ENCODE measurements at places on chromosomes 5 and 9. TPM values are rescaled to one million over a fixed set of nuclear protein-coding genes. Genes with fewer than 3 reads are reported as not detected.

Gene LOX
- not detected for total RNA-seq

Gene LCN12
- total RNA-seq, result 1.9 TPM

Gene PRSS3
- total RNA-seq, result not detected

Gene C9
- not detected for total RNA-seq

Gene MAML1
- total RNA-seq, result 50.6 TPM

Gene KIF27
- 10.0 TPM for total RNA-seq

Gene SPAG8
- total RNA-seq, result 5.4 TPM

Gene ZFP37
- total RNA-seq, result 3.6 TPM

Gene TRIP13
- total RNA-seq, result 1.7 TPM

Gene RPS23
- total RNA-seq, result 3,327 TPM

Gene RLN2
- 3.5 TPM for total RNA-seq

Gene ANKRD31
- 0.10 TPM for total RNA-seq

Gene SPINK4
- not detected for total RNA-seq

Gene BARHL1
- total RNA-seq, result not detected

Gene KCNMB1
- total RNA-seq, result not detected

Gene PHAX
- total RNA-seq, result 43.9 TPM

Gene NR2F1-AS1
- total RNA-seq, result not detected

Gene SHOC1
- not detected for total RNA-seq

Gene MLANA
- not detected for total RNA-seq

Gene ELAVL2
- not detected for total RNA-seq

Gene TMEM171
- total RNA-seq, result not detected

Gene DBH
- not detected for total RNA-seq

Gene MED27
- total RNA-seq, result 24.4 TPM

Data from B cell (primary cell).